ENCODE measurements at places on chromosomes 12 and 14.

DNA sequence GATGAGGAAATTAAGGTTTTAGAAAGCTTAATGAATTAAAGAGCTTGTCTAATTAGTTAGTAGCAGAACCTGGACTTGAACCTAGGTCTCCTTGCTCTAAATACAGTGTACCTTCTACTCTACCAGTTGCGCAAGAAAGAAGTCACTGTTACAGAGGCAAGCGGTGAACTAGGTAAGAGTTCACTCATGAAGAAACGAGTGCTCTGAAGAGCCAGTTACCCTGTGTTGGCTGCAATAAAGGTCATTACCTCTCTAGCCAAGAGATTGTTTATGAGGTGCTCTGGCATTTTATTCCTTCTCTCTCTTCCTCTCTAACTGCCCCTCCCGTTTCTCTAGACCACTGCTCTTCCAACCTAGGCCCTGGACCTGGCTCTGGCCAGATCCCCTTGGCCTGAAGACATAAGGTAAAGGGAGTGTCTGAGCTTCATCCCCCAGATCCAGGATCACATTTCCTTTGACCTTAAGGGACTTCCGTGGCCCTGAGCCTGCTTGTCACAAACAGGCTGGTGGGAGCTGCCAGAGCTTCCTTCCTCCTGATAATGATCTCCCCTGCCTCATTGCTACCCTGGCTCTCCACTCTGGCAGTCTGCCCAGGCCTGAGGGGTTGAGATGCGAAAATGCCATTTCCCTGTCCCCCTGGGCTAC is 1.9 kb downstream of the RNASE7 start:
- DNase-seq, result no peak

- DNase-seq, result no peak
Measured at GRCh38 chr12:68011882-68012207, 22.6 kb downstream of the IFNG-AS1 start.

DNA sequence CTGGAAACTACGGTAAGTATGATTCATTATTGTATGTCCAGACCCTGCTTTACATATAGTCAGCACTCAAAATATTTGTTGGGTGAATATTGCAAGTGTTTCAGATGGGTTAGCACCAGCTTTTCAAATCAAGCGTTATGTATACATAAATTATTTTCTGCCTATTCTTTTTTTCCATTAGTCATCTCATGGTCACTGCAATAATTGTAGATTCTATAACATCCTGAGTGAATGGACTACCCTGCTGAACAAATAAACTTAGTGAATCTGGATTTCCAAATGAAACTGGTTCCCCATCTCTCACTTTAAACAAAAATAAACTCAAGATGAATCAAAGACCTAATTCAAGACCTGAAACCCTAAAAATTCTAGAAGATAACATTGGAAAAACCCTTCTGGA is 152.3 kb downstream of the DIO2 start:
- DNase-seq, result no peak

GRCh38 chr12:87140262-87140661 is 884.1 kb upstream of the MGAT4C start:
- DNase-seq, result no peak

DNA sequence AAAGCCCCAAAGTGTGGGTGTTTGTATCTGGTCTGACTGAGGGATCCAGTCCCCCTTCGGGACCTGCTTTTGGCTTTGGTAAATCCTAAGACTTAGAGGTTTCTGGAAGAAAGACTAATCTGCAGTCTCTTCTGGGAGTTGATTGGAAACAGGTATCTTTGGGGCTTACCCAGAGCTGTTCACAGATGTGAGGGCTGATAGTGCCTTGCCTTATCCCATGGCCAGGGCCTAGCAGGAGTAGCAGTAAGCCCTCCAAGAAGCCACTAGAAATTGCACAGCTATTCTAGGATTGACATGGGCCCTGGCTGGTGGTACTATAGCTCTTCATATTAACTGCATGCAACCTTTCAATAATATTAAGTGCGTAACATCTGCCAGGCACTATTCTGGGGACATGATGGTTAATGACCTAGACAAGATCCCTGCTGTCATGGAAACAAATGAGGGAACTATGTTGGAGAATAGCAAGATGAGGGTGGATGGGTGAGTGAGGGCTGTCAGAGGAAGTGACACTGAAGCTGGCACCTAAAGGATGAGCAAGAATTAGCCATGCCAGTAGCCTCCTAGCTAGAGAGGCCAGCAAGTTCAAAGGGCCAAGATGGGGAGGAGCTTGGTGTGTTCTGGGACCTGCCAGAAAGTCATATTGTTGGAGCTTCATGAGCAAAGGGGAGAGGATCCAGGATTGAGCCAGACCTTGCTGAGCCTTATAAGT is 71.7 kb downstream of the CRADD start:
- DNase-seq, result no peak

DNA sequence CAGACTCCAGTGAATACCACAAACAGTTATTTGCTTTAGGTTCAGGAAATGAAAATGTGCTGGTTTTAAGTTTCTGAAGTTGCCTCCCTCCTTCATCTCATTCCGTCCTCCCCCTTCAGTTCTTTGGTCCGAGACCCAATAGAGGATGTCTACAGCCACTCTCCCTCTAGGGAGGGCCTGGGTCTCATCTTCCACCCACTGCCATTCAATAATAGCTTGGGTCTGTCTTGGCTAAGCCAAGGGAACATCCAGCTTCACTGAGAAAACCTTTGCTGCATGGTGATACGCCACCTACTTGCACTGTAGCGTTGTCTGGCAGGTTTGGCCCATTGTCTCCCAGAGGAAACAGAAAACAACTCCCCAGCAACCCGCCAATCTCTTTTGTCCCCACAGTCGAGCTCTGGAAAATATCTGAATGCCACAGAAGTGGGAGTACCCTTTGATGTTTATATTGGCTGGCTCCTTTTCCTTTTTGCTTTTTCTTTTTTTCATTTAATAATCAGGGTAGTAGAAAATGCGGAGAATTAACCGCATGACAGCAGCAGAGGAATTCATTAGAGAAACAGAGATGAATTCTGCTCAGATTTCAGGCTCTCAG is 380.1 kb downstream of the RAD51B start:
- no peak for DNase-seq

DNA sequence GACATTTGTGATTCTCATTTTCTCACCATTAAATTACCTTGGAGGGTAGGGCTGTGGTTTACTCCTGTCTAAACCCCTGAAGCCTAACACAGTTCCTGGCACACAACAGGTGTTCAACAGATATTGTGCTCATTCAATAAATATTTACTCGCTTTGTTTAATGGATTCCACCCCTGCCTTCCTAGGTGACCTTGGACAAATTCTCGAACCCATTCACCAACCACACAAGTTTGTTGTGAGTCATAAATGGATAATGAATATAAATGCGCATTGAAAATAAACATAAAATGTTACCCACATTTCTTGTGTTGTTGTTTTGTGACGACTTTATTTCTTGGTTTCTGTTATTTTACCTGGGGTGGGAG is 362 bp upstream of the TSFM start:
- DNase-seq, result no peak

All from stimulated activated CD4-positive, alpha-beta T cell treated with anti-CD3 and anti-CD28 coated beads, Interleukin-1b, Interleukin-23, amount 100 ng/mL, for 1 hour (primary cell).